Fibroblast of villous mesenchyme (primary cell): ENCODE measurements at places on chromosomes 7 and 10. TPM values are rescaled to one million over a fixed set of nuclear protein-coding genes. Genes with fewer than 3 reads are reported as not detected.

DNA sequence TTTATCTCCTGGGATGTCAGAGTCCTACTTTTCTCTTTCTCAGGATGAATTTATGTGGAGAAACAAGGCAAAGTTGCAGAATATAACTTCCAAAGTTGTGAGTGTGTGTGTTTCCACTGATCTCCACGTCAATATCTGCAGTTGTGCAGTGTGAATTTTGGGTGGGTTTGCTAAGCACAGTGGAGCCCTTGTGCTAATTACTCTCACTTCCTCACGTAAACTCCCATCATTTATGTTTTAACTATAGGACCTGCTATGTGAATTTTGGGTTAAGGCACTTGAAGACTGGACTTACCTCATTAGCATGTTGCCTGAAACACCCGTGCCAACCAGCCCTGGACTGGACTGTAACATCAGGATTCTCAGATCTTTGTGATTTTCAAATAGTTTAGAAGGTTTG, 51.9 kb upstream of the NPVF start:
- DNase-seq, result no peak

DNA sequence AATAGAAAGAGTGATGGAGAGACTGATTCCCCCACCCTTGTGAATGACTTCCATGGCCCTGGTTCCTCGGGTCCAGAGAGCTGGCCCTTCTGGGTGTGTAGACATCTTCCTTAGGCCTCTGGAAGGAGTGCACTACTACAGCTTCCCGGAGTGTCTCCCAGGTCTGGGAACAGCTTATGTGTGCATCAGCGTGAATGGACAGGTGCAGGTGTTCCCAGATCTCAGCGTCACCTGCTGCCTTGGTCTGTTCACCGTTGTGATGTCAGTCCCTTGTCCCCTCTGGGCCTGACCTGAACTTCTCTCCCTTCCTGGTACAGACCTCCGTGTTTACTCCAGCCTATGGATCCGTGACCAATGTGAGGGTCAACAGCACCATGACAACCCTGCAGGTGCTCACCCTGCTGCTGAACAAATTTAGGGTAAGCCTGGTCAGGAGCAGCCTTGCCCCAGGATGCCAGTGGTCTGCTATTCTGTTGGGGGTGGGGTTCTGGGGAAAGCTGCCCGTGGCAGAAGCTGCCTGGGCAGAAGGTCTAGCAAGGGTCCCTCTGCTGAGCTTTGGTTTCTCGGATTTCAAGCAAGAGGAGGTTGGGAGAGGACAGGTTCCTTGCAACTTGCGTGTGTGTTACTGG, 10.5 kb upstream of the DEPP1 start:
- DNase-seq, result no peak

DNA sequence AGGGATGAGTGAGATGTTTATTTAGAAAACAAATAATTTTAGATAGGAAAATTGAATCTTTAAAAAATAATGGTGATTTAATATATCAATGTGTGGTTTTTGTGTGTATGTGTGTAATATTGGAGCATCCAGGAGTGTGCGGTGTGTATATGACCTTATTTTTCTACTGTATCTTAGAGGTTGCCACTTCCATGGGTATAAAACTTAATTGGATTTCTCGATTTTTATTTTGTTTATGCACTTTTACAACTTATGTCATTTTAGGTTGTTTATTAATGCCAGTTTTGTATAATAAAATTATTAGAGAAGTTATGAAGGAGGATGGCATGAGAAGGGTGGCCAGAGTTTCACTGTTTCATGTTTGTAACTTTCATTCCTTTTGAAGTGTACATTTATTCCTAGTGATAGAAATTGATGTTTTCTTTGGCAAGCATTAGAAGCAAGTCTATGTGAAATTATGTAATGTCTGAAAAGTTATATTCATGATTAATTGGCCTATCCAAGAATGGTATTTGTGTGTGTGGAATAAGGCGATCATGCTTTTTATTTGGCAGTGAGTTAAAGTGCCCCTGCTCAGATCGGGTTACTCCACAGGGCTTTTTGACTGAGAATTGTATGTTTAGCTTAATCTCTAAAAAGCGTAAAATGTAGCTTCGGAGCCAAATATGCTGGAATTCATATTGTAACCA, 110.3 kb downstream of the KAT6B start:
- DNase-seq, result peak; percentile 42

- DNase-seq, result peak; percentile 29
Observed at GRCh38 chr10:92849234-92849525, 860 bp downstream of the EXOC6 start.

DNA sequence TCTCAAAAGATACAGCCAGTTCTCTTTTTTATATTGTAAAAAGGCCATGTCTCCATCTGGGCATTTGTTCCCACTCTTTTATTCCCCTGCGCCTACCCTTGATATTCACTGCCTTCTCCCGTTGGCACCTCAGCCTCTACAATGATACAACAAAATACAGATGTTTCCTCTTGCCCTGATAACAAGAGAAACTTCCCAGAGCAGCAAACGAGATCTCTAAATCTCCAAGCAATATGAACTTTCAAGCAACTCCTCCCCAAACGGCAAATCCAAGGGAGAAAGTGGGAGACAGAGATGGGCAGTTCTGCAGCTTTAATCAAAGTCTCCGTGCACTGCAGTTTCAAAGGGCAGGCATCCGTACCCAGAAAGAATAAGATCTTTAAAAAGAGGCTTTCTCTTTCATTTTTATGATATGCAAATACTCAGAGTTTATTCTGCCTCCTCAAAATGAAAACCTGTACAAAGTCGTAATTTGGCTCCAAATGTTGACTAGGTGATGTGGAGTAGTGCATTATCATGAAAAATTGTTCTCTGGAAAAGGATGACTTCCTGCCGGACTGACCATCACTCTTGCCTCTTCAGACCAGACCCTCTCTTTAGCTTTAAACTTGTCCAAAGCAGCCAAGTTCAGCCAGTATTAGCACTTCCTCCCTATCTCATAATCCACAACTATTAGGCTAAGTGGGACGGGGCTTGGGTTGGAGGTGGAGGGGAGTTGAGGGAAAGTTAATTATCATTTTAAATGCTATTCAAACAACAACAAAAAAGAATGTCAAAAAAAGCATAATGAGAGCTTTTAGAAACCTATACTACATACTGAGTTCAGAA, 682 bp downstream of the HGF start:
- DNase-seq, result peak; percentile 36

GRCh38 chr10:5629303-5630111, 36.9 kb downstream of the ASB13 start:
- DNase-seq, result peak; percentile 90

DNA sequence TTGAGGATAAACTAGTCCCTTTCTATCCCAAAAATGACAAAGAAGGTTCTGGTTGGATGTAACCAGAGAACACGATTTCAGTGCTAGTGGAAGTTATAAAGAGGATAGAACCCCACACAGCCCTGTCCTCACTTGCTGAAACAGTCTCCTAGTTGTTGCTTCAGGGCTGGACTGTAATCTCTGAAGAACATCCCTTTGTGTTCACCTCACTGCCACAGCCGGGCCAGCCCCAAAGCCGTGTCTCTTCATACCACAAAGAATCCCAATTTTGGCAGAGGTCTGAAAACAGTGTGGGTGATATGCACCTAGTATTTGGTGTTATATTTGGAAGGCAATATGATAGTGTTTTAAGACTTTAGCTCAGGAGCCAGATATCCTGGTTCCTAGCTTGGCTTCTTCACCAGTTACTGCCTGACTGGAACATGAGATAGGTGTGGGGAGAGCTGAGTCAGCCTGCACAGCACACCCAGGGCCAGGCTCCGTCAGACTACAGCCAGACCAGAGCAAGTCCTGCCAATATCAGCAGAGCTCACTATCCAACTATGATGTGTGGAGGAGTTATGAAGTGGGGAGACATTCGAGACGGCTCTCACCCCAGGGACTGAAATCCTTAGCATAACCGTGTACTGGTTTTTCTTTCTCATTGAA, 21.2 kb downstream of the CYP3A4 start:
- DNase-seq, result peak; percentile 25

GRCh38 chr7:20351901-20352300, 21.2 kb downstream of the ITGB8 start:
- peak; percentile 33 for DNase-seq

The SLC37A3 gene
- total RNA-seq, result 62.2 and 79.0 TPM in 2 replicates

The PRSS58 gene
- total RNA-seq, result not detected in 2 replicates

The PNLIP gene
- not detected in 2 replicates for total RNA-seq

The XPNPEP1 gene
- total RNA-seq, result 86.4 and 90.8 TPM in 2 replicates

The MRPS33 gene
- 20.0 and 20.7 TPM in 2 replicates for total RNA-seq
